Activated T-helper 1 cell treated with anti-CD3 and anti-CD28 coated beads, Interleukin-2, amount 50 U/mL, for 16 hours (primary cell): ENCODE measurements at places on chromosomes 2 and 18.

- DNase-seq = no peak
Measured at GRCh38 chr2:1707771-1708418, 36.4 kb downstream of the PXDN start.

GRCh38 chr2:238431-238830 lies 25.4 kb downstream of the SH3YL1 start:
- no peak for DNase-seq

GRCh38 chr2:188813857-188814256 lies 160.3 kb upstream of the COL3A1 start:
- DNase-seq = no peak

DNA sequence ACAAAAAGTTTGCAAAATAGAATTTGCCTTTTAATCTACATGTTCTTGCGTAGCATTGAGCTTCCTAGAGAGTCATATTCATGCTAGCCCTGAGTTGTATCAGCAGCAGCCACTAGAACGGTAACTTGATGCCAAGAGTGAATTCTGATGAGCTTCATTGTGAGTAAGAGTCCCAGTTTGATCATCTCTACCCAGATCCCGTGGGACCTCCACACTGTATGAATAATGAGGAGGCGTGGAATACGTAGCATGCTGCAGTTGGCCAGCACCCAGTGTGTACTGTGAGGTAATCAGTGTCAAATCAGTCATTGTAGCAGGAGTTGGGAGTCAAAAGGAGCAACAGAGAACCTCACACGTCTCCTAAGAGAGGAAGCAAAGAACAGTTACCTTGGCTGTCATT lies 197.9 kb downstream of the NEDD4L start:
- no peak for DNase-seq

DNA sequence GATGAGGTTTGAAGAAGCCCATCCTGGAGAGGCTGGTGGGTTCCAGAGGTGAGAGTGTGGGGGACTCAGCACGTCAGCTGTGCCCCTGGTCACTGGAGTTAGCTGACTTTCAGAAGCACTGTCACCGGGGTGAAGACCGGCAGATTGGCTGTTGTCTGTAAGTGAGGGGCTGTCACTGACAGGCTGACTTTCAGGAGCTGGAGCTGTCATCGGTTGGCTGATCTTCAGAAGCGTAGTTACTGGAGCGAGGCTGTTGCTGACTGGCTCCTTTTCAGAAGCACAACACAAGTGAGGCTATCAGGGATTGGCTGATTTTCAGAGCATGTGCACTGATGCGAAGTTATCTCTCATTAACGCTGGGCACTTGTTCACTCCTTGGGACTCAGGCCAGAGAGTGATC lies 738.4 kb upstream of the ID2 start:
- DNase-seq = no peak

- no peak for DNase-seq
Measured at GRCh38 chr2:177052471-177052870, 160.1 kb upstream of the HNRNPA3 start.

GRCh38 chr2:54685263-54685775 lies 38.1 kb upstream of the EML6 start:
- DNase-seq = no peak

- no peak for DNase-seq
Measured at GRCh38 chr18:78632111-78632541, 347.5 kb upstream of the SALL3 start.

- DNase-seq = no peak
Measured at GRCh38 chr2:73063472-73063871, 8.0 kb downstream of the SFXN5 start.

DNA sequence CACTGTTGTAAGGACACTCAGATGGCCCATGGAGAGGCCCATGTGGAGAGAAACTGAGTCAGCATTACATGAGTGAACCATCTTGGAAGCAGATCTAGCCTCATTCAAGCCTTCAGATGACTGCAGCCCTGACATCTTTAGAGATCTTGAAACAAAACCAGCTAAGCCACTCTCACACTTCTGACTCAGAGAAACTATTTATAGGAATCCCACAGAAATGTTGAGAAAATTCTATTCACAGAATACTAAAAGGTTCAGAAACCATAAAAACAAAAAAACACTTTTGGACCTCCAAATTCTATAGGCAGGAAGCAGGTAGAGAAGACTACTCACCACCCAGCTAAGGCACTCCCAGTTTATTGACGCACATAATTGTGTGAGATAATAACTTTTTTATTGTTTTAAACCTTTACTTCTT lies 8.7 kb downstream of the TMEM169 start:
- DNase-seq = no peak
